ENCODE measurements at places on chromosomes 3 and 15. TPM values are rescaled to one million over a fixed set of nuclear protein-coding genes. Genes with fewer than 3 reads are reported as not detected.

GRCh38 chr3:136567599-136568188 lies 184.5 kb downstream of the STAG1 start:
- no peak for DNase-seq

- peak; percentile 91 for DNase-seq
Measured at GRCh38 chr3:141275973-141276372, 44.3 kb downstream of the PXYLP1 start.

GRCh38 chr3:48016301-48016973 lies at the start of gene MAP4:
TSS of gene MAP4 (minus strand) at chr3:48016416. CDS start at chr3:47998860, 17,556 bp downstream.
- DNase-seq: peak; percentile 31

DNA sequence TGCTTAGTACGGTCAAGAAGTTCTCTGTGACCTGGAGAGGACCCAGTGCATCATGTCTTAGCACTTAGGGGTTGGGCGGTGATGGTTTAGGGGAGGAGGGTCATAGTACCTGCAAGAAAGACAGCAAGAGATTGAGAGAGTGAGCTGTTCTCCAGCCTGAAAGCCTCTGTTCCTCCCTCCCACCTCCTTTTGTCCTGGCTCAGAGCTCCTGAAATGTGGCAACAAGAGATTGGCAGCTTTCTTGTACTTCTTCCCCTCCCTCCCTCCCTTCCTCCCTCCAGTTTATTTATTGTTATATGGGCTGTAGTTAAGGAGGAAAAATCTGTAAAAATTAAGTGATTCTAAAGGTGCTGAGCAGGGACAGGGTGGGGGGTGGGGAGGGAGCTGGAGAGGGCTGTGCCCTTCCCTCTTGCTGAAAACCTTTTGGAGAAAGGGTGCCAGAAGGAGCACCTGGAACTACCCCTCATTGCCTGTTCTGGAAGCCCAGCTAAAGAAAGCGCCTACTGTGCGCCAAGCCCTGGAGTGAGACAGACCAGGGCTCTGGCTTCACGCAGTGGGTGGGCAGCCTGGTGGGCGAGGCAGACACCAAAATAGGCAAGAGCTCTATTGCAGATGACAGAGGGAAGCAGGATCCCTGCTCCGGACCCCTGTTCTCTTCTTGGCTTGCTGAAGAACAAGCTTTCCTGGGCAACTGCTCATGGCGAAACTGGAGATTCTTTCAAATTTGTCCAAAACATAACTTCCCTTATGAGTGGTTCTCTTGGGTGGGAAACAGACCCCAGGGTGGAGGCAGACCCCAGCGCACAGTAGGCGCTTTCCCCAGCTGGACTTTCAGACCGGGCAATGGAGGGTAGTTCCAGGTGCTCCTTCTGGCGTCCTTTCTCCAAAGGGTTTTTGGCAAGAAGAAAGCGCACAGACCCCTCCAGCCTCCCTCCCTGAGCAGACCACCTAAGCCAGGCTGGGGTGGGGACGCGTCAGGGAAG lies 35.6 kb downstream of the LINGO1 start:
- DNase-seq: no peak

DNA sequence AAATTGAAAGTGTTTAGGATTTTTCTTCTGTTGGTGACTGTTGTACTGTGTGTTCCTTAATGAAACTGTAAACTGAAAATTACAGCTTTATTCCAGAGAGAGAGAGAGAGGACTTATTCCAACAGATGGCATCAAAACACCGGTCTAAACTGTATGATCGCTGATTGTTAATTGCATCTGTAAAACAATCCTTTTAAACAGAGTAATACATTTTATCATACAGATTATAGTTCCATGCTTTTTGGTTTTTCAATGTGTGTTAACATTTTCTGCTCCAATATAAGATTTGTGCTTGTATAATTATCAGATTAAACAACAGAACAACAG lies 289.7 kb upstream of the DNAJC19 start:
- DNase-seq: no peak

DNA sequence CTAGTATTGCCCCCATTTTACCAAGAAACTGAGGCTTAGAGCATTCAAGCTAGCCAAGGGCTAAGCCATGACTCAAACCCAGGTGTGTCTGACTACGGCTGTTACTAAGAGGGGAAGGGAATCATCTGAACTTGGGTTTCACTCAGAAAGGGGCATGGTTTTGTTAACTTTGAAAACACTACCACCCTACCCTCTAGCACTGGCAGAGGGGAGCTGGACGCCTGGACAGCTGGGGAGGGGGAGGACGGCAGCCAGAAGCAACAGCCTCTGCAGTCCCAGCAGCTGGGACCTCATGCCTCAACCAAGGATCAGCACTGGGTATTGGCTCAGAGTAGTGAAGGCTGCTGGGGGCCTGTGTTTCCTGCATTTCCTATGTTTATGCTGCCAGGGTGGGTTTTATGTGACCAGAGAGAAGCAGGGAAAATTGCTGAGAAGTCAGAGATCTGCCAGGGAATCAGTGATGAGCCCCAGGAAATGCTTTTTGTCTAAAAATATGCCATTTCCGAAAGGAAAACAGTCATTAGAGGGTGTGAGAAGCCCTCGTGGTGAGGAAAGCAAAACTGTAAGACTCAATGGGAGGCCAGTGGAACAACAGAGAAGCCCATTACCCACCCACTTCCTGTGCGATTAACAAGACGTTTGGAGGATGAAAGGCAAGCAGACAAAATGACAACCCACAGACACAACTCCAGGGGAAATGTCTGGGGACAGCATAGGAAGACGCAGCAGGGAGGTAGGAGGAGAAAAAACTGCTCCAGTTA lies 41.2 kb downstream of the LIPC start:
- no peak for DNase-seq

- no peak for DNase-seq
Measured at GRCh38 chr3:126142652-126143051, 37.7 kb downstream of the ALDH1L1 start.

DNA sequence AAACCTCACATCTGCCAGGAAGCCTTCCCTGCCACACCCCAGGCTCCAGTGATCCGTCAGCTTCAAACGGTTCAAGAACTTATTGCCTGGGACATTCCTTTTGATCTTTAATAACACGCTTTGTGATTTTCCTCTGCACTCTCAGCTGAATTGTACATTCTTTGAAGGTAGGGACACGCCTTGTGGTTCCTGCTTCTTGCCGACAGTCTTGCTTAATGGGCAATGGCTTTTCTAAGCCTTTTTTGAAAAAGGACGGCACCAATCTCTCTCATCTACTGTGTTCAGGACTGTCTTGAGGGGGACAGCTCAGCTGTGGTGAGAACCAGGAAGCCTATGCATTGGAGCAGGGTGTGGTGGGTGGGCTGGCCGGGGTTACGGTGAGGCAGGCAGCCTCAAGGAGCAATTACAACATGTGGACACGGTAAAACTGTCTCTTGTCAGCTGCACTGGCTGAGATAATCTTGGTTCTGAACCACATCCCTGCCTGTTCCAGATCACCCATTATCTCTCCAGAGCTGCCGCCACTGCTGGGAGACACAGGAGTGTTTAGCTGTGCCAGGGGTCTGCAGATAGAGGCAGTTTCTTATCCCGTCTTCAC lies 46.0 kb upstream of the GLCE start:
- no peak for DNase-seq

GRCh38 chr15:49471733-49472132 lies 48.7 kb downstream of the FGF7 start:
- DNase-seq: no peak

DNA sequence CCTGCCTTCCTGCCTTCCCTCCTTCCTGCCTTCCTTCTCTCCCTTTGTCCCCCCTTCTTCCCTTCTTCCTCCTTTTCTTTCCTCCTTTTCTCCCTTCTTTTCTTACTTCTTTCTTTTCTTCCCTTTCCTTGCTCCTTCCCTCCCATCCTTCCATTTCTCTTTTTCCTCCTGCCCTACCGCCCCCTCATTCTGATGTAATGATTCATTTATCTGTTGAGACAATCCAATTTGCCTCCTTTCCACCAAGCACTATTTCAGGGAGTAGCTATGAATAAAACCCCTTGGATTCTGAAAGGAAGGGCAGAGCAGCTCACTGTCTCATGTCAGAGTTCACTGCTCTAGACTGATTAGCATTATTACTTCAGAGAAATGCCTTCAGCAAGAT lies 462.6 kb downstream of the PDCD6IP start:
- DNase-seq: no peak

GRCh38 chr3:182644013-182644412 lies 149.3 kb upstream of the ATP11B start:
- no peak for DNase-seq

The AGTR1 gene
- 1.1 TPM for polyA plus RNA-seq

The TFRC gene
- polyA plus RNA-seq: 132 TPM

The FSD2 gene
- not detected for polyA plus RNA-seq

The VPS39 gene
- 16.7 TPM for polyA plus RNA-seq

The CHRM5 gene
- polyA plus RNA-seq: not detected

The GP5 gene
- polyA plus RNA-seq: not detected

The ATP13A3 gene
- 57.2 TPM for polyA plus RNA-seq
